Fibroblast of gingiva (primary cell): ENCODE measurements at places on chromosomes 7 and 10.

- DNase-seq = peak; percentile 11
Measured at GRCh38 chr10:90167174-90168064, 466.0 kb downstream of the KIF20B start.

DNA sequence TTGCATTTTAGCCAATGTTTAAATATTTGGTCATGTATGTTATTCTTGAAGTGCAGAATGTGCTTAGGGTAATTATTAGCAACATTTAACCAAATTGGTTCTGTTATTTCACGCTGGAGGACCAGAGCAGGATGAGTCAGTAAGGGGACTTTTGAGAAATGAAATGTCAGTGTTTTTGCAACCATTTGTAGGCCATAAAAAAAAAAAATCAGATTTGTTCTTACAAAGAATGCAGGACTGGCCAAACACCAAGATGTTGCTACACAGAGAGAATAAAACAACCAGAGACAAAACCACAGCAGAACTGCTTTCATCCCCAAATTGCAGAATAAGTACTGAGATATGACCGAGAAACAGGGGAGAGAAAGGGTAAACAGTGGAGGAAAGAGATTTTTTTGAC is 62.1 kb downstream of the TPST1 start:
- DNase-seq = peak; percentile 96

- DNase-seq = no peak
Measured at GRCh38 chr10:133199992-133200611, 29.9 kb upstream of the UTF1 start.

DNA sequence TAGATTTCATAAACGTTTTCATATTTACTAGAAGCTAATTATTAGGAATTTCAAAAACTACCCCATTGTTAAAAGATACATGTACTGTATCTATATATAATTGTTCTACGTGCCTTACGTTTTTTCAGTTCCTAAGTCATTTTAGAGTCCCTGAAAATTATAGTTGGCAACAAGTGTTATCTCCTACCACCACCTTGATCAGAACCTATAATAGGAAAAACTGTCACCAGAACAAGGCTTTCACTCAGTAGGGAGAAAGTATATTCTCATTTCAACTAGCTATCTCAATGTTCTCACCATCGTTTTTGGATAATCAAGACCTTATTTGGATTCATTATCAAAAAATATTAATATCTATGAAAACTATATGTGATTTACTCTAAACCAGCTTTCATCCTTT is 107.7 kb downstream of the CPEB3 start:
- DNase-seq = no peak

DNA sequence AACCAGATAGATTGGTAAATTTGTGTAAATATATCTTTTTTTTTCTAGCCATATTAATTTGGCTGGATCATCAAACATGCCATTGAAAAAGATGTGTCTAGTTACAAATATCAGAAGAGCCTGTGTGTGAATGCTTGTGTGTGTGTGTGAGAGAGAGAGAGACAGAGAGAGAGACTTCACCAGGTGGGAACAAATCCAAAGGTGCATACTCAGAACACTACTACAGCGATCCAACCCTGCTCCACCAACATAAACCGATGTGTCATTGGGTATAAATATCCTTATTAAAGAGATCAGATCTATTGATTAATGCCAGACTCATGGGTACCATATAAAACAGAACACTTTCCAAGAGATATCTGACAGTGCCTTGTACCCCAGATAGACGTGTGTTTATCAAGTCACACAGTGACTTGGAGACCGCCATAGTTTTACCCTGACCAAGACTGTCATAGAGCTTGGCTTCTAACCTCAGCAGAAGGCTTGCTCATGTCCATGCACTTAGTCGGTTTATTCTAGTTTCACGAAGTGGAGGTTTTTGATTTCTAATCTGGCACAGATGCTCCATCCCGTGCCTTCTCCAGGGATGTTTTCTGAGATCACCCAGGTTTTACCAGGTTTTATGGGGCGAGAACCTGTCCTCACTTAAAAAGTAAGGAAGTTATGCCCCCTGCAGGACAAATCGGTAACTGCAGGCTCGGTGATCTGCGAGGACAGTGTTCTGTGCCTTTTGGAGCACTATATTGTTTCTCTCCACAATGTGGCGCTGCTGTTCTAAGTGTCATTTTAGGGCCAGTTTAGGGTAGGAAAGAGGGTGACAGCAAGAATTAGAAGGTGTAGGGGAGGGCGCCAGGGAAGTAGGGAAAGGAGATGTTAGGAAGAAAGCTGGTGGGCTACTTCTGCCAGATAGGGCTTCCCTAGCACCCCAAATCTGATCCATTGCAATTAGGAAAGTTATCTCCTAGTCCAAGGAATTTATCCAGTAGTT is 29.3 kb upstream of the WNT8B start:
- DNase-seq = peak; percentile 79

- no peak for DNase-seq
Measured at GRCh38 chr7:22561895-22562593, 62.1 kb upstream of the STEAP1B start.

DNA sequence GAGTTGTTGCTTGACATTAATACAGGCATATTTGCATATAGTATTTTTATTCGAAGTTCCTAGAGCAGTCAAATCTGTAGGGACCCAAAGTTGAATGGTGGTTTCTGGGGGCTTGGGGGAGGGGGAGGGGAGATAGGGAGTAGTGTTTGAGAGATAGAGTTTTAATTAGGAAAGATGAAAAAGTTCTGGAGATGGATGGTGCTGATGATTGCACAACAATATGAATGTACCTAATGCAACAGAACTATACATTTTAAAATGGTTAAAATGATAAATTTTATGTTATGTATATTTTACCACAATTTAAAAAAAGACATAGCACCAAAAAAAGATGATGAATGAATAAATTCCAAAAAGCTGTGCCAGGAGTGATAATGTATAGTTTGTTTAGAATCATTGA is 41.8 kb downstream of the STK31 start:
- no peak for DNase-seq

GRCh38 chr10:70441895-70442309 is 421 bp upstream of the NODAL start:
- DNase-seq = no peak

- no peak for DNase-seq
Measured at GRCh38 chr7:151603951-151604350, 84.3 kb upstream of the RHEB start.

DNA sequence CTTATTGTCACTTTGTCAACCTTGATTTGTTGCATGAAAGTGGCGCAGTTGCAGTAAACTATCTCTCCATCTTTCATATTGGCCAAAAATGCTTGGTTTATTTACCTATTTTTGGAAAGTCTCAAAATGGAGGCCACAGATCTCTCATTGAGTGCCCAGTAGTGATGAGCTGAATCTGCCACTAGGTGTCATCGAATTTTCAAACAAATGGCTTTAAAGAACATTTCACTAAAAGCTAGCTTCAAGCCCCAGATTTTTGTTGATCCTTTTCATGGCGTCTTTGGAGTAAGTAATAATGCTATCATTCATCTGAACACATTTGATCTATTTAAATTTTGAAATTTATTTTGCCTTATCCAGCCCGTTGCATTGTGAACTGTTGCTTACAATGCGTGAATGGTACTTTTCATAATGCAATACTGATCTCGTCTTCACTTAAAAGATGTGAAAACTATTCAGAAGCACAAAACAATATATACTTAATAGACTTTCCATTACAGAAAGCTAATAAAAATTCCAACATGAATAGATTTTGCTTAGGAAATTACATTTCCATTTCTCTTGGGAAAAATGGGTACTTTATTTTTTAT is 236.2 kb downstream of the DNAJB9 start:
- DNase-seq = no peak
